ENCODE measurements at places on chromosomes 16 and 17.

- DNase-seq: no peak
These were observed 4.8 kb downstream of the DHODH start for GRCh38 chr16:72013389-72013788.

DNA sequence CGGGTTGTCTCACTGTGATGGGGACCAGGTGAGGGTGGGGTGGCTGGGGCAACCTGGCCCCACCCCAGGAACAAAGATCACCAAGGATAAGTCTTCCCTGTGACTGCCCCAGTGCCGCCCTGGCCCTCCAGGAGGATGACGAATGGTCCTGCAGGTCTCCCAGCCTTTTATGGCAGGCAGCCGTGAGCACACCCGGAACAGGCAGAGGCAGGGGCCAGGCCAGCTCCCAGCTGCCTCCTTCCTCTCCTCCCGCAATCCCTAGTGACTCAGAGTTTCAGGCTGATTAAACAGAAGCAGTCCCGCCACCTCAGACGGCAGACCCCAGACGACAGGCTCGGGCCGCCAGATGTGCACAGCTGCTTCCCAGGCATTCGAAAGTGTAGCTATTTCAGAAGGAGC is 13.3 kb downstream of the JUP start:
- DNase-seq: no peak

- DNase-seq: no peak
These were observed 12.6 kb upstream of the BCAR1 start for GRCh38 chr16:75263963-75264445.

DNA sequence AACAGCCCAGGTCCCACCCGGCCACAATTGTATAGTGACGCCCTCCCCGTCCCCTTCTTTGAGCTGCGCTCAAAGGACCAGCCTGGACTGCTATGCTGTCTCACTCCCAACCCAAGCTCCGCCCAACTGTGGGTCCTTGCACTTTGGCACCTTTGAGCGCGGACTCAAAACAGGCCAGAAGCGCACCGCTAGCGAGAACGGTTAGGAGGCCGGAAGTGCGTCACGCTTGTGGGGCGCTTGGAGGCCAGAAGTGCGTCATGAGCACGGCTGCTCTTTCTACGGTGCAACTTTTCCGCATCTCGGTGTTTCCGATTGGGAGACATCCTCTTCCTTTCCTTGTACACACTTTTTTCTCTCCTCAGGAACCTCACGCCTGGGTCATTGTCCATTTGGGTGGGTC is at the start of gene ZNF19:
Gene ZNF19 (minus strand): TSS at position 203 of the 400 bp plus-strand sequence. CDS start 7,210 bp downstream, outside the sequence.
- DNase-seq: no peak

DNA sequence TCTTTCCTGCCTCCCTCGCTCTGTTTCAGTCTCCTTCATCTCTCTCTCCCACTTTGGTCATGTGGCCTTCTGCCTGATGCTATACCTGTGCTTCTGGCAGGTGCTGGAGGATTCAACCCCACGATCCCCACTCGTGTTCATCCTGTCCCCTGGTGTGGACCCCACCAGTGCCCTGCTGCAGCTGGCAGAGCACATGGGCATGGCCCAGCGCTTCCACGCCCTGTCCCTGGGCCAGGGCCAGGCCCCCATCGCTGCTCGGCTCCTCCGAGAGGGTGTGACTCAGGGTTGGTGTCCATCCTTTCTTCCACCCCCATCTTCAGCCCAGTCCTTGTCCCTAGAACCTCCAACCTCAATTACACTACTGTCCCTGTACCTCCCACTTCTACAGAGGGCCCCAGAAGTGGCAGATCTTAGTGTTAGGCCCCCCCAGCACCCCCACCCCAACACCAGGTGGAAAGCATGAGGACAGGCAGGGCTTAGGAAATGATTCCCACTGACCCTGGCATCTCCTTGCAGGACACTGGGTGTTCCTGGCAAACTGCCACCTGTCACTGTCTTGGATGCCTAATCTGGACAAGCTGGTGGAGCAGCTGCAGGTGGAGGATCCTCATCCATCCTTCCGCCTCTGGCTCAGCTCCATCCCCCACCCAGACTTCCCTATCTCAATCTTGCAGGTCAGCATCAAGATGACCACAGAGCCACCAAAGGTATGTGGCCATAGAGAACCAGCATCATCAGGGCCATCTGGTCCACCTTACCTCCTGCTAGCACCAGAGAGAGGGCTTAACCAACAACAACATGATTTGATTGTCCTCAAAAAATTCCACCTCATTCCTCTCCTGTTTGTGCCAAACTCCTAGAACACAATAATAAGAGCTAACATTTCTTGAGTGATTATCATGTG is 9.7 kb upstream of the KDM6B start:
- no peak for DNase-seq

GRCh38 chr17:5587438-5588032 is 3.2 kb upstream of the NLRP1 start:
- DNase-seq: no peak

DNA sequence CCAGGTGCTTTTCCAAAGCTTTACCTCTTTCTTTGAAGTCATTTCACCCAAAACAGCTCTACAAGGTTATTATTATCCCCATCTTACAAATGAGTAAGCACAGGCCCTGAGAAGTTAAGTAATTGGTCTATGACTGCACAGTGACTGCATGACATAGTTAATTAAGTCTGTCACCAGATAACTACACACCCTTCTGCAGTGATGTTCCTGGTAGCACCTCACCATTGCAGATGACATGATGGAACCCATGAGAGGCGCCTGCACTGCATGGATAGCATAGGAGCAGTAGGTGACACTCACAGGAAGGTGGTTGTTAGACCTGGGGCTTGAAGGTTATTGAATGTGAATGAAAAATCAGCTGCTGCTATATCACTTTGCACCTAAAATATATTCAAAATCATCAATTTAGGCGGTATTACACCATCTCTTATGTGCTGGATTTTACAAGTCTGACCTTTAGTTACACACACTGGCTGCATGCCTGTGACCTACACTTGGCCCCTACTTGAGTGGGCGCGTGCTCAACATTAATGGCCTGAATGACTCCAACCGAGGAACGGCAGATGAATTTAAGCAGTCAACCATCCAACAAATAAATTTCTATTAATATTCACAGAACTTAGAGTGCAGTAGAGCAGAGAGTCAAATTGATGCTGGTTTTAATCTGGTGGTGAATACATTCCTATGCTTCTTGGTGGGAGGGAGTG is 239.6 kb downstream of the CDH11 start:
- DNase-seq: no peak

DNA sequence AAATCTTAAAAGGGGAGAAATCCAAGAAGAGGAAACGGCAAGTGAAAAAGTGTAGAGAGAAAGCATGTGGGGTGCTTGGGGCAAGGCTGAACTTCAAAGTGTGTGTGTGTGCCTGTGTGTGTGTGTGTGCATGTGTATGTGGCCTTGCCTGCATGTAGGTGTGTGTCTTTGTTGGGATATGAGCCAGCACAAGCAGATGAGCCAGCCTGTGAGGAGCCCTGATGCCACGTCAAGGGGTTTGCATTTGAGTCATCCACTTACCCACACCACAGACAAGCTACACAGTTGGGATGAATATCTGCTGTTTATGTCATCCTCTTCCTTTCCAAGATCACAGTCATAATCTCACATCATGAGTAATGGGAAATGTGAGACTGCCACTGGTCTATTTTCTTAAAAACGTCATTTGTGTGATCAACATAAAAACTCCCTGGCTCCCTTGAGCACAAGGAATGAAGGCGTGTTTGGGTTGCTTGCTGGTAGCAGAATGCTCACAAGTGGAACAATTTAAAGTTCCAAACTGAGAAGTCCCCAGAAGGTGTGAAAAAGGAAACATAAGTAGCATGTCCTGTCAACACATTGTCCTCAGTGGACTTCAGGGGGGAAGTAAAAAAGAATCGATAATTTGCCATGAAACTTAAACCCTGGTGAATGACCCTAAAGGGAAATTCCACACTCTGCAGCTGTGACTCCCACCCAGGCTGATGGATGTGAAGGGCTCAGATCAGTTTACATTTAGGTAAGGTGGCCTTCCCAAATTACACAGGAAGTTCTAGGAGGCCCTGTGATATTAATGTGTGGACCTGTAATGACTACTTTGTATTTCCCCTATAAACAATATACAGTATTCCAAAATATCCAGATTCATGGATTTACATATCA is 14.7 kb downstream of the KCTD19 start:
- no peak for DNase-seq

All from NCI-H1417 treated with DMSO at 0.1 percent for 48 hours (cell line).